T-helper 17 cell (primary cell): ENCODE measurements at places on chromosomes 5 and 9.

GRCh38 chr9:13718539-13718938 is 439.0 kb upstream of the MPDZ start:
- DNase-seq: no peak
- no peak overlapping the region for H3K27ac ChIP-seq
- H3K27me3 ChIP-seq: no peaks in the 10 kb centered on the region
- no peaks in the 10 kb centered on the region for H3K4me1 ChIP-seq
- H3K36me3 ChIP-seq: no peaks in the 10 kb centered on the region
- H3K4me3 ChIP-seq: no peak overlapping the region

DNA sequence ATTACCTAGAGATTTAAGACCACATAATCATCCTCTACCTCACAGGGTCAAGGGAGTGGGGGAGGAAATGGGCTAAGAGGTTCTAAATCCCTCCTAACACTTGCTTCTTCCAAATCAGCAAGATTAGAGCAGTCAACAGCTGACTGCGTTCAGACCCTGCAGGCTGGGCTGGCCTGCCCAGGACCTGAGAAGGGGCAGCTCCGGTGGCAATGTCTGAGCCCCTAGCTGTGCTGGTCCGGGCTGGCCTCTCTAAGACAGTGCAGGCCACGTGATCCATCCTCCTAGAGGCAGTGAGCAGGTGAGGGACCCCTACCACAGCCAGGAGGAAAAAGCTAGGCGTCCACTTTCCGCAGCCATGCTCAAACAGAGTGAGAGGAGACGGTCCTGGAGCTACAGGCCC is at the start of gene KCNV2:
Gene KCNV2, plus strand, starts transcription at position 126 of the 400 bp plus-strand sequence. Its CDS starts 230 bp downstream, at position 356.
- DNase-seq: no peak
- peaks cover 2% of the 10 kb centered on the region for H3K36me3 ChIP-seq
- peaks cover 2% of the 10 kb centered on the region for H3K4me1 ChIP-seq
- H3K27me3 ChIP-seq: no peaks in the 10 kb centered on the region
- H3K27ac ChIP-seq: no peak within 1 kb of the TSS

DNA sequence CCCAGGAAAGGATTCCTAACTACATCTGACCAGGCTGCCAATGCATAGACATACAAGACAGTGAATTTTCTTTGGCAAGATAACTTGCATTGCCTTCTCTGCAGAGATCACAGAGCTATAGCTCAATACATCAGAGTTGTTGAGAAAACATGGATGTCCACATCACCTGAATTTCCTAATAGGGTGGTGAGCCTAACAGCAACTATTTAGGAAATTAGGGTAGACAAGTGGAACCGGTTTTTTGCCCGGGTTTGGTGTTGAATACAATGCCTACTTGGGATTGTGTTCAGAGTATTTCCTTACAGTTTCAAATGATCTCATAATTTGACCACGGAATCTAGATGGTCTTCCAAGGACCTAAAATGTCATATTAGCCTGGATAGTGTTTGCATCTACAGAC is 262.7 kb downstream of the KIF4B start:
- DNase-seq: no peak
- H3K36me3 ChIP-seq: no peaks in the 10 kb centered on the region
- H3K4me3 ChIP-seq: no peak overlapping the region
- no peaks in the 10 kb centered on the region for H3K4me1 ChIP-seq

DNA sequence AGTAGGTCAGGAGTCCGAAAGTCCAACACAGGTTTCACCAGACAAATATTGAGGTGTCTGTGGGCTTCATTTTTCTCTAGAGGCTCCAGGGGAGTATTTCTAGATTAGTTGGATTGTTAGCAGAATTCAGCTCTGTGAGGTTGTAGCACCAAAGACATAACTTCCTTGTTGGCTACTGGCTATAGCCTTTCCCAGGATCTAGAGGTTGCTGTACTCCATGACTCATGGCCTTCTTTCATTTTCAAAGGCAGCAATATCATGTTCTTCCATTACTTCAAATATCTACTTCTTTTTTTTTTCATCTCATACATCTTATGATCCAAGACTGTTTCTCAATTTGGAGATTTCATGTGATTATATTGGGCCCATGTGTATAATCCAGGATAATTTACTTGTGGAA is 404.0 kb upstream of the FAM174A start:
- no peak overlapping the region for H3K4me3 ChIP-seq
- H3K27ac ChIP-seq: no peak overlapping the region
- no peaks in the 10 kb centered on the region for H3K36me3 ChIP-seq
- no peak for DNase-seq
- no peaks in the 10 kb centered on the region for H3K4me1 ChIP-seq

DNA sequence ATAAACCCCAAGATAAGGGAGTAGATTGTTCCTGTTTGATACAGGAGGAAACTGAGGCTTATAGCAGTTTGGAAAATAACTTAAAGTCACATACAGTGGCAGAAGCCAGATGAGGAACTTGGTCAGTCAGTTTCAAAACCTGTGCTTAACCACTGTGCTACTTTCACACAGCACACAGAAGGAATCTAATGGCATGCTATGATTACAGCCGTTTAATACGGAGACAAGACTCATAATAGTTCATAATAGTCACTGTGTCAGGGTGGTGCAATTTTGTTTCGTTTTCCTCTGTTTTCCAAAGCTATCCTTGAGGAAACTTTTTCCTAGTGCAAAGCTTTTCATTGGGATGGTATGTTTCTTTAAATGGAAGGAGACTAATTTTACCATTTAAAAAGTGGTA is 112.3 kb downstream of the GCNT1 start:
- no peak for DNase-seq
- H3K27ac ChIP-seq: no peak overlapping the region
- H3K4me3 ChIP-seq: peak overlapping the region; percentile 10
- no peaks in the 10 kb centered on the region for H3K36me3 ChIP-seq
- H3K4me1 ChIP-seq: no peaks in the 10 kb centered on the region

GRCh38 chr9:120358877-120359276 is 221.1 kb downstream of the CDK5RAP2 start:
- DNase-seq: no peak
- peak overlapping the region; percentile 8 for H3K27ac ChIP-seq
- H3K36me3 ChIP-seq: peaks cover 2% of the 10 kb centered on the region
